ENCODE measurements at places on chromosomes 12 and 14.
A peak's percentile ranks its signal among the peaks of the same experiment; 100 is the strongest.

- DNase-seq = peak; percentile 77
These were observed 825 bp upstream of the CCDC85C start for GRCh38 chr14:99604766-99605298.

GRCh38 chr14:67820428-67820971 lies 921 bp downstream of the RAD51B start:
- peak; percentile 56 for DNase-seq

- DNase-seq = no peak
These were observed 6.8 kb downstream of the KDM2B start for GRCh38 chr12:121574025-121574424.

DNA sequence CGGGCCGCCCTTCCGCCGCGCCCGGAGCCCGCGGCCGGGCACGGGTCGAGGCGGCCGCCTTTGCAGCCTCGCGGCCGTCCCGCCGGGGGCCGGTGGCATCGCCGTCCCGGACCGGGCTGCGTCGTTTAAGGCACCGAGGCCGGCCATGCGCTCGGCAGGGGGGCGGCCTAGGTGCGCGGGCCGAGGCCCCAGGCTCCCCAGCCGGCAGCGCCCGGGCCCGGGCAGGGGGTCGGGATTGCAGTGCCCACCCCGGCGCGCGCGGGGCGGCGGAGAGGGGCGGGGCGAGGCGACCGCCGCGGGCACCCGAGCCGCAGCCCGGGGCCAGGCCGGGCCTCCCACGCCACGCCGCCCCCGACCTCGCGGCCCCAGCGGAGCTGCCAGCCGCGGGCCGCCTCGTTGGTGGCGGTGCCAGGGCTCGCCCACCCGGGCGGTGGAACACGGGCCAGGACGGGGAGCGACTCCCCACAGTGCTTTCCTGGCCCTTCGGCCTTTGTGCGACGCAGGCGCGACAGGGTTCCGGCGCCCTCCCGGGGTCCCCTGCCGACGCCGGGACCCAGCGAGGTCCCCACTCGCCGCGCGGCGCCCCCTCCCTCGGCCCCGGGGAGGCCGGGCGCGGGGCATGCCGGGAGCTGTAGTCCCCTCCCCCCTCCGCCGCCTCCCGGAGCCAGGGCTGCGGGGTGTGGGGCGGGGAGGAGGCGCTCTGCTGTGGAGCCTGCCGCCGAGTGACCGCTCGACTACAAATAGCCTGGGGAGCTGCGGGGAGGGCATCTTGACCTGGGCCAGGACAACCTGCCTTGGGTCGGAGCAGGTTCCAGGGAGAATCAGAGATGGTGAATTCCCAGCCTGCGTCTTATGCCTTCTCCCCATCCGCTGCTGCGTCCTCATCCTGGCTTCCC lies 769 bp downstream of the FKBP4 start:
- DNase-seq = peak; percentile 83

- no peak for DNase-seq
These were observed 1469.3 kb downstream of the AACS start for GRCh38 chr12:126534495-126534894.

- no peak for DNase-seq
These were observed 30.3 kb downstream of the DICER1 start for GRCh38 chr14:95126906-95127530.

DNA sequence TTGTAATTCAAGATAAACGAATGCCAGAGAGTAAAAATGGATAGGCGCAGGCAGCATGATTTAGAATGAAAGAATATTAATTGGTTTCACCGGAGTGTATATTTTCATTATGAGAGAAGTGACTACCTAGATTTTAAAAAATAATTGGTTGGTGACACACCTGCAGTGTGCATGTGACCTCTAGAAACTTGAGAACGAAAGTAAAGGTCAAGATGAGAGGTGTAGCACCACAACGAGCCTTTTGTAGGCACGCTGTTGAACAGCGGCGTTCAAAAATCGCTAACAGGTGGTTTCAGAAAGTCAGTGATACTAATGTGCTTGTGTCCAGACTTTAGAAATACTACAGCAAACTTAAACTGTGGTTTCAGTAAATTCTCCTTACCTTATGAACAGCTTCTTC lies 123.8 kb downstream of the NPAS3 start:
- DNase-seq = no peak

DNA sequence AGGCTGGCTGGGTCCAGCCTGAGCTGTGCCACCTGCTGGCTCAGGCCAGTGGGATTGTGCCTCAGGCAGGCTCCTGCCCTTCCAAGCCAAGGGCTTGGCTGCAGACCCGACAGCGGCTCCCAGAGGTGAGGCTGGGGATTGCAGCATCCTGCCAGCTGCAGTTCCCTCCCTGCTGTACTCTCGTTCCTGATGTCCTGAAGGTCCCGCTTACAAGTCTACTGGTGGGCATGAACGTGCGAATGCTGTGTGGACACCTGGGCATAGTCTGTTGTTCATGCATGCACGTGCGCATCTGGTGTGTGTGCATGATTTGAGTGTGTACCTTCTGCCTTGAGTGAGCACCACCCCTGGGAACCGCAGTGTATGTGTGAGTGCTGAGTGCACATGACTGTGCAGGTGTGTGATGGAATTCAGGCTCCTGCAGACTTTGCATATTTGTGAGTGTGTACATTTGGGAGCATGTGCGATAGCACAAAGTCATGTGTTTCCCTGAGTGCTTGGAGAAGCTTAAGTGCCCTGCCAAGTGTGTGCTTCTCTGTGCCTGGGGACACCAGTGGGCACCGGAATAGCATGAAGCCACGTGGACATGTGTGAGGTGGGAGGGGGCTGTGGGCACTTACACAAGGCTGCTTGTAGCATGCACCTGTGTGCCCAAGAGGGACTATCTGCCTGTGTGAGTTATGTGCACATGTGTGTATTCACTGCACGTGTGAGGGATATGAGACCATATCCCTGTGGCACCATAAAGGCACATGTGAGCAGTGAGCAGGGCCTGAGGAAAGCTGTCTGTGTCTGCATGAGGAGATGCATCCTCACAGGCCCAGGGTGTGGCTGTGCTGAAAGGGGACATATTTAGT lies 19.3 kb upstream of the KRT7 start:
- peak; percentile 85 for DNase-seq

- peak; percentile 17 for DNase-seq
These were observed 58.1 kb upstream of the KITLG start for GRCh38 chr12:88638388-88638787.

DNA sequence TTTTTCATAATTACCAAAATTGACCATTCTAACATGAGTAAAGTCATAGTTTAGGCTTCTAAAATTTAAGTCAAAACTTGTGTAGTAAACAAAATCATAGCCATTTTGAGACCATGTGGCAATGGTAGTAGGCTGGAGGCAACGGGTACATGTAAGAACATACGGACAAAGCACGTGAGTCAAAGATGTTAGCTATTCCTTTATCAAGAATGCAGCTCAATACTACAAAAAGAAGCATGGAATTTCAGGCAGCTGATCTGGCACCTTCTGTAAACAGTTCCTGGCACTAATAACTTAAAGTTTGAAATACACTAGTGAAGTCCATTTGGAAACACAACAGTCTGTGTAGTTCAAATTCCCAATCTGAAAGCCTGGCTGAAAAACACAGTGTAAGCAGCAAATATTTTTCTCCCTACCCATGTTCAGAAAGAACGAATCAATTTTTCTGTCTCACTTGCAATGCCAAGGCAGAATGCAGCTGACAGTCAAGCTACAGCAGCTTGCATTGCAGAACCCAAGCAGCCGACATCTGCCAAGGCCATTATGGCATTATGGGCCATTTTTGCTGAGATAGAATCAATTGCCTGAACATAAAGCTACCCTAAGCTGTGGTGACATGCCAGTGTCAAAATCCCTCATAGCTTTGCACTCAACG lies 29.3 kb downstream of the MYF5 start:
- peak; percentile 4 for DNase-seq

- DNase-seq = no peak
These were observed 432.1 kb downstream of the C12orf50 start for GRCh38 chr12:87597114-87597513.

- DNase-seq = no peak
These were observed 870.3 kb upstream of the SEL1L start for GRCh38 chr14:82403987-82404386.

DNA sequence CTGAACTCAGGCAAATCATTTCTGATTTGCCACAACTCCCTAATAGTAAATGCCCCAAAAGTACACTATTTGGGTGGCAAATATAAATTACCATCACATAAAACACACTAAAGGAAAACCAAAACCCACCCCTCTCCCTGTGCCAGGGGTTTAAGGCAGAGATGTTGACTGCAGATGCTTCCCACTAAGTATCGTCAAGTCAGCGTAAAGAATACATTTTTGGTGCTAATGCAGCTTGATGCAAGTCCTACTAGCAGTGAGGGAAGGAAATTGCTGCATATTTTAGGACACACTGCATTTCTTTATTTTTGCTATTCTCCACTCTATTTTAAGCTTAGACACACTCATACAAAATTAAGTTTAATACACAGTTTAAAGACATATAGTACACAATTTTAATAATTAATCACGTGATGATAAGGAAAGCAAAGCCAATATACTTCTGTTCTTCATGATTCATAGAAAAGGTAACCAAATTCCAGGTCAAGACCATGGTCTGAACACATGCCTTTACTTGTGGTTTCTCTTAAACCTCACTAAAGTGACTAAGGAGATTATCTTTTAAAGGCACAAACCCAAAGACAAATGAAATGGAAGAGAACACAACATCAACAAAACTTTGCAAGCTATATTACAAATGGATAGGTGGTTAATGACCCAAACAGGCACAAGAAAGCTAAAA lies 162.2 kb downstream of the STXBP6 start:
- DNase-seq = peak; percentile 12

DNA sequence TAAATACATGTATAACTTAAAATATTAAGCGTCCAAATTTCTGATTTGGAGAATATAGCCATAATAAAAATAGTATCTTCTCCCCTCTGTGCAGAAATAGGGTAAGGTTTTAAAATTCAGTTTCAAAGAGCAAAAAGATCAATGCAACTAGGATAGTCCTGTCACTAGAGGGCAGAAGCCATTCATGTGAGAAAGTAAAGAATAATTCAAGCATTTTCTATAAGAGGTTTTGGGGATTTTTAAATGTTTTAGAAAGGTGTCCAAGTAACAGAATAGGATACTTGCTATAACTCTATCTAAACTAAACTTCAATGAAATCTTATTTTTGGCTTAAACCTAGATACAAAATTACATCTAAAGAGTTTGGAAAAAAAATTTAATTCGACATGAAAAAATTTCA lies 50.3 kb downstream of the ADAMTS20 start:
- DNase-seq = peak; percentile 55

DNA sequence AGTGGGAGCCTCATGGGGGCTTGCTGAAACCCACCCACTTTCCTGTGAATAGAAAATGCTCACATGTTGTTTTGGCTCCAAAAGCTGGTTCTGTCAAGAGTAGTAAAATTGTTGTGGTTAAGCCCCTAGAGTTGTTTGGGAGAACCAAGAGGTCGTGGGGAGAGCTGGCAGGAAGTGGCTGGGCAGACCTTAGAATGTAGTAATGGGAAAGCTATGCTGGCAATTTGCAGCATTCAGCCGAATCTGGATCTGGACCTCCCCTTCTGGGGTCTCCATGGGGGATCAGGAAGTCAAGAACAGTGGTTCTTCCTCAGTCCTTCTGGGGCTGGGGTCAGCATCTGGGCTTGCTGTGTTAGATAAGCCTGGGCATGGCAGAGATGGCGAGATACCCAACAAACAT lies 150.6 kb upstream of the TBX3 start:
- DNase-seq = peak; percentile 31

DNA sequence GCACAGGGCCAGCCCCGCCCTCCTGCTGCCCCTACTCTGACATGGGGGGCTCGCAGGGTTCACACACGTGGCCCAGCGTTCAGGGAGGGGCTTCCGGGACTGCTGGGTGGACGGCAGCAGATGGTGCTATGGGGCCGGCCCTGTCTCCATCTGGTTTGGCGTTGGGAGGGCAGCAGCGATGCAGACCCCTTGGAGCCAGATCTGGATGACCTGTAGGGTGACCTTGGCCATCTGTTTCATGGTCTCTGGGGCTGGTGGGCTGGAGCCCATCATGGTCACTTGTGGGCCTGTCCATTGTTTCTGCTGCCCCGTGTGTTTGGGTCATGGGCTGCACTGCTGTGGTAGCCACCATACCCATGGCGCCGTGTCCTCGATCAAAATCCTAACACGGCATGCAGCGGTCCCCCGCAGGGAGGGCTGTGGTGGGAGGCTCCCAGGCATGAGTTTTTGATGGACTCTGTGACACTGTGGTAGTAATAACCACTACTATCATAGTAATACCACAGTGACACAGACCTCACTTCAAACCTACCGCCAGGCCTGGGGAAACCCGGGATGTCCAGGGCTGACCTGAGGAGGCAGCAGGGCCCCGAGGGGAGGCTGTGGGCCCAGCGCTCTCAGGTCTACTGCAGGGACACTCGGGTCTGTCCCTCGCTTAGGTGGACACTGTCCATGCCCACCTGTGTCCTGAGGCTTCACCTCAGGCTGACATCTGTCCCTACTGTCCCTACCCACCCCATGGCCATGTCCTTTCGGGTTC lies 359.4 kb downstream of the TMEM121 start:
- no peak for DNase-seq

GRCh38 chr12:126874427-126875026 lies 1392.4 kb upstream of the TMEM132C start:
- DNase-seq = peak; percentile 57

GRCh38 chr14:53109105-53110041 lies 43.8 kb downstream of the DDHD1 start:
- DNase-seq = peak; percentile 54

- no peak for DNase-seq
These were observed 11.2 kb upstream of the MRPL42 start for GRCh38 chr12:93456077-93456476.

DNA sequence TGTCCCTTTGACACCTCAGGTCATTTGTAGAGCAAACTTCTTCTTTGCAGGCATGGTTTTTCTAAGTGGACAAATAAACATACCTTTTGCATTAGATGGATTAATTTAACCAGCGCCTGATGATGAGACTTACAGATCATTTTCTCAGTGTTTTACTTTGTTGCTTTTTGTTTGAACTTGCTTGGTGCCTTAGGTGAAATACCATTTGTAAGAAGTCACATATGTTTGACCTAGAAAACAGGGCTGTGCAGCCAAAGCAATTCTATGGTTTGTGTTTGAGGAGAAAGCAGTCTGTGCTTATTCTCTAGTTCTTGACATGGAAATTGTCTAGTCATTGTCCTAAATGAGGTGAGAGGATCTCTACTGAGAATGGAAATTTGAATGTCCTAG lies 111.1 kb downstream of the DIP2B start:
- peak; percentile 60 for DNase-seq

- no peak for DNase-seq
These were observed 30.1 kb downstream of the MAX start for GRCh38 chr14:65072256-65072655.

DNA sequence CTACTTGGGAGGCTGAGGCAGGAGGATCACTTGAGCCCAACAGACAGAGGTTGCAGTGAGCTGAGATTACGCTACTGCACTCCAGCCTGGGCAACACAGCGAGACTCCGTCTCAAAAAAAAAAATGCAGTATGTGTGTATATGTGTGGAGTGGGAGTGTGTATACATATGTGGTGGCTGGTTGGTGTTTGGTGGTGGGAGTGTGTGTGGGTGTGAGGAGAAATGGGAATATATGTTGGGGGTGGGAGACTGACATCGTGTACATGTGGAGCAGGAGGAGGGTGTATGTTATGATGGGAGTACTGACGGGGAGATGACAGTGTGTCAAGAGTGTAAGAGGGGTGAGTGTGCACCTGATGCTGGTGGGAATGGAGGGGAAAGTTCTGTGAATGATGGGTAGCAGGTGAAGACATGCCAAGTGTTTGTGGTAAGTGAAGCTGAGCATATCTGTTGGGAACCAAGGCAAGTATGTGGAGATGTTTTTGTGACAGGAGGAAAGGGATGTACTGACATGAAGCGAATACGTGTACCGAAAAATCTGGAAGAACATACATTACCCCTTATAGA lies 4.2 kb downstream of the PNMA1 start:
- DNase-seq = no peak

GRCh38 chr12:104991565-104992128 lies 5.5 kb downstream of the NOPCHAP1 start:
- no peak for DNase-seq
